ENCODE measurements at places on chromosomes 7 and 10.

- DNase-seq, result peak; percentile 93
Observed at GRCh38 chr10:114821293-114821914, at the start of gene FHIP2A. Gene FHIP2A (plus strand): TSS chr10:114821780. CDS start chr10:114822079, 299 bp downstream.

- DNase-seq, result no peak
Observed at GRCh38 chr7:10939237-10939910, 34.3 kb upstream of the PHF14 start.

DNA sequence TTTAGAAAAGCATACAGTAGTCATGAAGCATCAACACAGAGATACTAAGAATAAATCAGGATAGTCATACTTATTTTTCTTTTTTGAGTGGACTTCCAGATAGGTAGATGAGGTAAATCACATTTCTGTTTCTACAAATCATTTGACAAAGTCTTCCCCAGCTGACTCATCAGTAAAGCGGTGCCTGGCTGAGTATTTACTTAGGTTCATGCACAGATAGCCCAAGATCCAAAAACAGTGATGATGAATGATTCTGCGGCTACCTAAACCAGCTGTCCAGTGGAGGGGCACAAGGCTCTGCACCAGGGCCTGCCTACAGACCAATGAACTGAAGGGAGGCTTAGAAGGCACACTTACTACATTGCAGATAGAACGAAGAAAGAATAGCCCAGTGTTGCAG lies 113.1 kb downstream of the PARP12 start:
- no peak for DNase-seq

DNA sequence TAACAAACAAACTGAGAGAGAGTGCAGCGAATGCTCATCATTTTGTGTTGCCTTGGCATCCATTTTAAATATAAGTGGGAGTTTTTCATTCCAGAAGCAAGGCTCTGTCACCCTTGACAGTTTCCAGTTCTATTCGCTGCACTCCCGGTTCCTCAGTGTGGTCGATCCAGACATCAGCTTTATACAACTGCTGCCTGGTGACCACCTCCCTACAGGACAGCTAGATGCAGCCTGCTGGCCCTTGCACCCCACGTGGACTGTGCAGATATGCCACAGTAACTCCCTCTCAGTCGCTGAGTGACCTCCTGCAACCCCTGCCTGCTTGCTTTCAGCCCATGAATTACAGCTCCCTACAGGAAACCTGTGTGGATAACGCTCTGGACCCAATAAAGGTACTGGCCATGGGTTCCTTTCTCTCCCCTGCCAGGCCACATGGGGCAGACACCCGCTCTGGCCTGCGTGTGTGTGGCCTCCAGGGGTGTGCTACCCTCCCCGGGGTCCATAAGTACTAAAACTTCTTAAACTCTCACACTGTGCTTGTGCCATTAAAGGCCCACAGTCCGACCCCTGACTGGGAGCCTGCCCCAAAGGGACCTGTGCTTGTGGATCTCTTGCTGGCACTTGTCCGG lies 23.6 kb downstream of the BEND7 start:
- DNase-seq, result no peak
